ENCODE measurements at places on chromosomes 13 and 19.
A peak's percentile ranks its signal among the peaks of the same experiment; 100 is the strongest.

GRCh38 chr19:15417699-15418098 lies 1.1 kb downstream of the AKAP8L start:
- DNase-seq: no peak

DNA sequence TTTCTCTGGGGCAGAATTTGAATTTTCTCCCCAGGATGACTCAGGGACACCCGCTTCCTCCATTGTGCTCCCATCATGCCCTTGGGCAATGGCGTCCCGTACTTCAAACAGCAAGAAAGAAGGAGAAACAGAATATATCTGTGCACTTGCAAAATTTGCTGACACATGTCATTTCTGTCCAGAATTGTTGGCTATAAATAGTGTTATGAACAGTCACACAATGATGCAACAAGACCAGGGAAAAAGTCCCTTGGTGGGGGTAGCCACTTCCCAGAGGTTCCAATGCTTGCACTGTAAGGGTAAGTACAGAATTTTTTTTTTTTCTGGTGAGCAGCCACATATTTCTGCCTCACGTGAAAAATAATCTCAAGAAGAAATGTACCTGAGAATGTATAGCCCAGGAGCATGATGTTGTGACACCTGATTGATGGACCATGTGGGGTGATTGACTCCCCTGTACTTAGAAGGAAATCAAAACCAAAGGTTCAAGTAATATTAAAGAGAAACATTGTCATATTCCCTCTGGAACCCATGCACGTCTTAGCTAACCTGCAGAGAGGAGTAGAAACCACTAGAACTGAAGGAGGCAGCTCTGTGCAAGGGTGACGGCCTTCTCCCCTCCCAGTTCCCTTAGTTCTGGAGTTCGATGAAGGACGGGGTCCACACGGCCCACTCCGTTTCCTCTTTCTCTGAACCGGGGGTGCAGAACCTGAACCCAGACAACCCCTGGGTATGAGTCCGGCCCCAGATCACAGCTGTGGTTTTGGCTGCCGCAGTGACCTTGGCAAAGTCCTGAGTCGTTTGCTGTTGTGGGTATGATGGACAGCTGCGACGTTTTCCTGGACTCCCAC lies 9.3 kb upstream of the LAIR1 start:
- no peak for DNase-seq

- DNase-seq: no peak
Observed at GRCh38 chr13:40994581-40995230, 24.4 kb downstream of the ELF1 start.

- no peak for DNase-seq
Observed at GRCh38 chr19:48487948-48488347, 18.8 kb downstream of the CYTH2 start.

DNA sequence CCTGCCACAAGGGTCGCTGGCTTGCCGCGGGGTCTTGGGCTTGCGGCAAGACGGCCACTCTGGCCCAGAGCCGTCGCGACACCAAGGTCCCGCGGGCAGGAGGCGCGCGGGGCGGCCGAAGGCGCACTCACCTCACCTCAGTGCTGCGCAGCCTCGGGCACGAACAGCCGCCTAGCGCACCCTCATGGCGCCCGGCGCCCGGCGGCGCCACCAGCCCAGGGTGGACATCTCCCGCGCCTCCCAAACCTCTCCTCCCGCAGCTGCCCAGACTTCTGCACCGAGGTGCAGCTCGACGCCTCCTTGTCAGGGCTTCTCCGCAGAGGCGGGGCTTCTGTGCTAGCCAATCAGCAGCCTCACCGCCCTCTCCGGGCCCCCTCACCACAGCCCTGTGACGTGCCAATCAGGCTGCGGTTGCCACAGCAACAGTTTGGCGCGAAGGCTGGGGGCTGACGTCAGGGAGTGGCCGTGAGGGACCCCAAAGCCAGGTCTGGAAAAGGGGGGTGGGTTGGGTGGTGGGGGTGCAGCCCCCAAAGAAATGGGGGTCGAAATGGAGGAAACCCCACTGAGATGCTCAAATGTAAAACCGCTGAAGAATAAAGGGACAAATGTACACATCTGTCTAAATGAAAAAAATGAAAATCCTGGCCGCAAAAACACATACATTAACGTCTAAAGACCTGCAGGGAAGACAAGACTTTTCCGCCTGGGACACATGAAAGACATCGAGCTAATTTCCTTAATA lies at the start of the genes PEG3 and ZIM2:
Gene PEG3, minus strand, starts transcription at position 276 of the 742 bp plus-strand sequence. CDS start 16,071 bp downstream, outside the sequence.
Gene ZIM2, minus strand, starts transcription at position 276 of the 742 bp plus-strand sequence. CDS start 16,449 bp downstream, outside the sequence.
- no peak for DNase-seq

GRCh38 chr13:113508521-113509254 lies 18.2 kb upstream of the DCUN1D2 start:
- DNase-seq: no peak

GRCh38 chr13:26855071-26855470 lies 94.5 kb upstream of the GPR12 start:
- DNase-seq: no peak

GRCh38 chr13:24982333-24982999 lies 113.5 kb upstream of the PABPC3 start:
- no peak for DNase-seq

GRCh38 chr13:73828811-73829210 lies 305.4 kb downstream of the KLF12 start:
- no peak for DNase-seq

GRCh38 chr13:41610404-41610803 lies 153.1 kb downstream of the RGCC start:
- no peak for DNase-seq

- DNase-seq: no peak
Observed at GRCh38 chr13:41960211-41960636, 685 bp downstream of the VWA8 start.

DNA sequence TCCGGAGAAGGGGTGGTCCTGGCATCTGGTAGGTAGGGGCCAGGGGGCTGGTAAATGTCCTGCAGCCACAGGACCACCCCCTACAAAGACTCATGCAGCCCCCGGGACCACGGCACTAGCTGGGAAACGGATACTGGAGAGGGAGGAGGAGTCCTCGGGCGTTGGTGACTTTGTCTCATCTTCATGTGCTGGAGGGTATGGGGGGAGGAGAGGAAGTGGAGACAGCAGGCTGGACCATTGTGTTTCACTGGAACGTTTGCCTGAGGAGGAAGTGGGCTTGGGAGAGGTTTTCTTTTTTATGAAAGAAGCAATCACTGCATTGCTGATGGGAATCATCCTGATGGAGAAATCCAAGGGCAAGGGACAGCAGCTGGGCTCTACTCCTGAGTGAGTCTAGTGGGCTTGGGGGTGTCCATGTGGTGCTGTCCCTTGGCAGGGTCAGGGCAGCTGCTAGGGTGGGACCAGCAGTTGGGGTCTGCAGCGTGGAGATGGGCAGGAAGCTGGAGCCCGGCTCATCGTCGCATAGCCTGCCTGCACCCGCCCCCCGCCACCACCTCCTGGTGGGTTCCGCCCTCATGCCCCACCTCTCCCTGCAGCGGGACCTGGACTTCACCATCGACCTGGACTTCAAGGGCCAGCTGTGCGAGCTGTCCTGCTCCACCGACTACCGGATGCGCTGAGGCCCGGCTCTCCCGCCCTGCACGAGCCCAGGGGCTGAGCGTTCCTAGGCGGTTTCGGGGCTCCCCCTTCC lies 1.7 kb upstream of the ADM5 start:
- DNase-seq: no peak

GRCh38 chr13:110376120-110376519 lies 69.0 kb downstream of the COL4A2 start:
- no peak for DNase-seq

- DNase-seq: no peak
Observed at GRCh38 chr13:50747737-50748350, 95.6 kb downstream of the DLEU7 start.

- DNase-seq: no peak
Observed at GRCh38 chr19:4373601-4374497, 26.5 kb downstream of the SH3GL1 start.

DNA sequence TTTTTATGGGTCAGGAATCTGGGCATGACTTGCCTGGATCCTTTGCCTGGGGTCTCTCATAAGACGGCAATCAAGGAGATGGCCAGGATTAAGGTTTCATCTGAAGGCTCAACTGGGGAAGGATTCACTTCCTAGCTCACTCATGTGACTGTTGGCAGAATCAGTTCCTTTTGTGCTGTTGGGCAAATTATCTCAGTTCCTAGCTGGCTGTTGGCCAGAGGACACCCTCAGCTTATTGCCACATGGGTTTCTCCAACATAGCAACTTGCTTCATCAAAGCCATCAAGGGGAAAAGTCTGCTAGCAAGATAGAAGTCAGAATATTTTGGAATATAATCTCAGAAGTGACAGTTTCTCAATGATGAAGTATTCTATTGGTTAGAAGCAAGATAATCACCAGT lies 12.2 kb upstream of the EVI5L start:
- DNase-seq: no peak

DNA sequence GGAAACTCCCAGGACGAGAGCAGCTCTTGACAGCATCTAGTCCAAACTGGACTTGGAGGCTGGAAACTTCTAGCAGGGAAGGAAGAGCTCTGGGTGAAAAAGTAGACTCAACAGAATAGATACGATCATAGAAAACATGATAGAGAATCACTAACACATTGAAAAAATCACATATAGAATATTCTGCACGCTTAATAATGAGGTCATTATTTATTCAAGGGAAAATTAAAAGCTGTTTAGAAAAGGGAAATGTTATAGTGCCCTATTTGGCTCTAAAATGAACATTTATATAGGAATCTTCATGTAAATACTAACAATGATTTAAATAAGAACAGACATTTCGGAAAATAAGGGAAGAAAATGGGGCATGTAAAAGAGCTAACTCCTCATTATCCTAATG lies 15.1 kb downstream of the KL start:
- no peak for DNase-seq

DNA sequence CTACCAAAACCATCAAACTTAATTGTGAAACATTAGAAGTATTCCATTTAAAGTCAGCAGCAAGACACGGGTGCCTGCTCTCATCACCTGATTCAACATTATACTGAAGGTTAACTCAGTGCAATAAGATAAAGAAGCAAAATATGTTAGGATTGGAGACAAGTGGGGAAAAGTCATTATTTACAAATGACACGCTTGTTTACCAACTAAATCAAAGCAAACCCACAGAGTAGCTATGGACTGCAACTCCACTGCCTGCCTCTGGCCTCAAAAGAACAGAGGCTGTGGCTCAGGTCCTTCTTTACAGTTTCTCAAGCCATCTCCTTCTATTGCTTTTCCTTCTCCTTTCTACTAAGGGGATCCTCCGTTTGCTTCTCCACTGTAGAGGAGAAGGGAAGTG lies 21.0 kb upstream of the ATP12A start:
- no peak for DNase-seq

DNA sequence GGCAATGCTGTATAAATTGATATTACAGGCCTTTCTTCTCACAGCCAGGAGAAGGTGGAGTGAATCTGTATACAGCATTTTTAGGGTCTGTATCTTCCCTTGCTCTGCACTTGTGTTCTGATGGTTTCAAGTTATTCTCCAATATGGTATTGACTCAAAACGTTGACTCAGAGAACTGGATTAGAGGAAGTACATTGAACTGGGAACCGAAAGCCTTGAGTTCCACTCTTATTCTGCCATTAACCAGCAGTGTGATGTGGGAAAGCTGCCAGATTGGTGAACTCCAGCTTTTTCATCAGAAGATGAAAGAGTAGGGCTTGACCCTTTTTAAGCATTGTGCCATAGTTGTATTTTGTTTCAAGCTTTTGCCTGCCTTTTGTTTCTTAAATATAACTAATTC lies 167.7 kb downstream of the SPRY2 start:
- DNase-seq: peak; percentile 2

GRCh38 chr19:10918359-10918758 lies 10.1 kb downstream of the YIPF2 start:
- DNase-seq: no peak

DNA sequence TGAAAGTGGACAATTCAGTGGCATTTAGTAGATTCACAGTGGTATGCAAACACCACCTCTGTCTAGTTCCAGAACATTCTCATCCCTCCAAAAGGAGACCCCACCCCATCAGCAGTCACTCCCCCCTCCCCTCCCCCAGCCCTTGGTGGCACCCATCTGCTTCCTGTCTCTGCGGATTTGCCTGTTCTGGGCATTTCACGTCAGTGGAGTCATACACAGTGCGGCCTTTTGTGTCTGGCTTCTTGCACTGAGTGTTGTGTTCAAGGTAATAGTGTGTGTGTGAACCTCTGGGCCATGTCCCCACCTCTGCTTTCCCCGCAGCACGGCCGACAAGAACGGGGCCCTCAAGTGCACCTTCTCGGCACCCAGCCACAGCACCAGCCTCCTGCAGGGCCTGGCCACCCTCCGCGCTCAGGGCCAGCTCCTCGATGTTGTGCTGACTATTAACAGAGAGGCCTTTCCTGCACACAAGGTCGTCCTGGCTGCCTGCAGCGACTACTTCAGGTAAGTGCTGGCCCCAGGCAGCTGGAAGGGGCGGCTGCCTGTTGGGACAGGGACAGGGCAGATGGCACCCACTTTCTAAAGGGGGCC lies 19.4 kb upstream of the CRTC1 start:
- DNase-seq: no peak

DNA sequence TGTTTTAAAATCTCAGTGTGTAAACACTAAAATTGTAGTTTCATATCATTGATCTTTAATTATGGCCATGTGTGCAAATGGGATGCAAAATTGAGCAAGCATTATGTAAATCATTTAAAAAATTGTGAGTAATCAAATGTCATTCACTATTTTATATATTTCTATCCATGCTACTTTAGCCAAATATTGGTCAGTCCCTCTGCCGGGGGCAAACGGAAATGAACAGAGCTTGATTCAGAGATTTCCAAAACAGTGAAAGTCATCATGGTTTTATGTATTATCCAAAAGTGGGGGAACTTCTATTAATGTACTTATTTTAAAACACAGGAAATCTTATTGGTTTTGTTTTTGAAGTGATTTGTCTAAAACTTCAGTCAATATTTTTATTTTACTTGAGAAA lies 219.1 kb downstream of the IRS2 start:
- DNase-seq: no peak

GRCh38 chr13:45907503-45907902 lies 56.0 kb upstream of the SIAH3 start:
- DNase-seq: no peak

- DNase-seq: peak; percentile 97
Observed at GRCh38 chr19:14381689-14382474, 638 bp downstream of the ADGRE5 start.

Data from CD4-positive, alpha-beta T cell treated with Interleukin-4 for 4 hours (primary cell).